ENCODE measurements at places on chromosomes 7 and 10.

DNA sequence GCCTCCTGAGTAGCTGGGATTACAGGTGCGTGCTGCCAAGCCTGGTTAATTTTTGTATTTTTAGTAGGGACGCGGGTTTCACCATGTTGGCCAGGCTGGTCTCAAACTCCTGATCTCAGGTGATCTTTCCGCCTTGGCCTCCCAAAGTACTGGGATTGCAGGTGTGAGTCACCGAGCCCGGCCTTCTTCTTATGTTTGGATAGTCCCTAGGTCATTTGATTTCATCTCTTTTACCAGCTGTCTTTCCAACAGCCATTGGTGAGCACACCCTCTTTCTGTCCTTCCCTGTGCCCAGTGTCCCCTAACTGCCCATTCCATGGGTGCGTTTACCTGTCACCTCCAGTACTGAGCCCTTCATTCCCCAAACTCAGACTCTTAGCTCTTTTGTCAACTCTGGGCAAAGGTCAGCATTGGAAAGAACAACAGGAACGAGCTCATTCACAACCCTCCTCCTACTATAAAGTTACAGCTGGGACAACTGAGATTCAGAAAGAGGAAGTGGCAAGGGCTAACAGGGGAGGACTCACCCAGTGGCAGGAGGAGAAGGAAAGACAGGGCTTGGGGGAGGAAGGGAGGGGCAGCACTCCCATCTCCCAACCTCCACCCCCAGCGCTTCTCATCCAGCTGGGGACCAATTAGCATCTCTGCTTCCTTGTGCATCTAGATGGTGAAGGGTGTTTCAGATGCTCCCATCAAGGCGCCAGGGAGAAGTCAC lies 5.6 kb downstream of the SSC4D start:
- no peak for DNase-seq

GRCh38 chr10:89330537-89331212 lies 2.9 kb downstream of the IFIT3 start:
- no peak for DNase-seq

DNA sequence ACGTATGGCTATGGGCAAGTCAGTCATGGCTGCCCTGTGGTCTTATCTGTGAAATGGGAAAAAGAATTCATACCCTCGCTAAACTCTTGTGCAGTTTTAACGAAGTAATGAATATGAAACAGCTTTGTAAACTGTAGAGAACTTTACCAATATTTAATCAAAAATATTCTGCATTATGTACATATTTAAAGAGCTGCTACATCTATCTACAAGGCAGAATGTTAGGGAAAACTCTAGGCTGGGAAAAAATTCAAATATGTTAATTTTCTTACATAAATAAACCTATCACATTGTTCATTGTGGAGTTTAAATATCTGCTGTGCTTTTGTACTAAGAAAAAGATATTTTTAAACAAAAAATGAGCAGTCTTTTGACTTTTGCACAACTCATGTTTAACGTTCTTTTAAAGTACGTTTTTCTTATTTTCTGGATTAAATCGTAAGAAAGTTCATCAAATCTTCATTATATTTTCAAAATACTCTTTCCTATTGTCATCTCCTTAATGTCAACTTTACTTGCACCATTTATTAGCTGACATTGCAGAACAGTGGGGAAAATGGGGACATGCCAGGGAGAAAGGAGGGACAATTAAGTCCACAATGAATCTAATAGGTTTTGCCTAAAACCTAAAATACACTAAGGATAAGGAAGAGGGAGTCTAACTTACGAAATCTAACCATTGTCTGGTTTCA lies 57.5 kb downstream of the ICA1 start:
- DNase-seq = no peak

- no peak for DNase-seq
Measured at GRCh38 chr10:131078131-131078881, 233.2 kb downstream of the TCERG1L start.

DNA sequence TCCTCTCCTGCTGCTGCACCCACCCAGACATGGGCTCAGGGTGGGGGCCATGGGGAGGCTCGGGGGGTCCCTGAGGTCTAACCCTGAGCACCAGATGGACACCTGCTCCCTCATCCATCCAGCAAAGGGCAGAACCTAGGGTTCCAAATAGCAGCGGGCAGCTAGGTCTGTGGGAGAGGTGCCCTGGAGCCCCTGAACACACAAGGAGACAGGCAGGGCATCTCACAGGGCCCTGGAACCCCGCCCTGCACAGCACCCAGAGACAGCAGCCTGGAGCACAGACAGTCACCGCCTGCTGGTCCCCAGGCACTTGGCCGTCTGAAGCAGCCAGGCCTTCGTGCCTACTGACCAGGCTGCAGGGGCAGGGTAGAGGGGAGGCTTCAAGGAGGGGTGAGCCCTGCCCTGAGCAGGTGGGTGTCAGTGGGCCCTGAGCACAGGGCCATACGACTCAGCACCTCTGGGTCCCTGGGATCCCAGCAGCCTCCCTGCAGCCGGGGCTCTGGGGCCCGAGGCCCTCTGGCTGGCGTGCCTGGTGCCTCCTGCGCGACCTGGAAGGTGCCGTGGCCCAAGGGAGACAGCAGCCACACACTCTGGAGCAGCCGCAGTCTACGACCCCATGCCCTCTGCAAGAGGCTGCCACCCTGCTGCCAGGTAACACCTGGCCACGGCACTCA lies 38.3 kb downstream of the GET4 start:
- no peak for DNase-seq

DNA sequence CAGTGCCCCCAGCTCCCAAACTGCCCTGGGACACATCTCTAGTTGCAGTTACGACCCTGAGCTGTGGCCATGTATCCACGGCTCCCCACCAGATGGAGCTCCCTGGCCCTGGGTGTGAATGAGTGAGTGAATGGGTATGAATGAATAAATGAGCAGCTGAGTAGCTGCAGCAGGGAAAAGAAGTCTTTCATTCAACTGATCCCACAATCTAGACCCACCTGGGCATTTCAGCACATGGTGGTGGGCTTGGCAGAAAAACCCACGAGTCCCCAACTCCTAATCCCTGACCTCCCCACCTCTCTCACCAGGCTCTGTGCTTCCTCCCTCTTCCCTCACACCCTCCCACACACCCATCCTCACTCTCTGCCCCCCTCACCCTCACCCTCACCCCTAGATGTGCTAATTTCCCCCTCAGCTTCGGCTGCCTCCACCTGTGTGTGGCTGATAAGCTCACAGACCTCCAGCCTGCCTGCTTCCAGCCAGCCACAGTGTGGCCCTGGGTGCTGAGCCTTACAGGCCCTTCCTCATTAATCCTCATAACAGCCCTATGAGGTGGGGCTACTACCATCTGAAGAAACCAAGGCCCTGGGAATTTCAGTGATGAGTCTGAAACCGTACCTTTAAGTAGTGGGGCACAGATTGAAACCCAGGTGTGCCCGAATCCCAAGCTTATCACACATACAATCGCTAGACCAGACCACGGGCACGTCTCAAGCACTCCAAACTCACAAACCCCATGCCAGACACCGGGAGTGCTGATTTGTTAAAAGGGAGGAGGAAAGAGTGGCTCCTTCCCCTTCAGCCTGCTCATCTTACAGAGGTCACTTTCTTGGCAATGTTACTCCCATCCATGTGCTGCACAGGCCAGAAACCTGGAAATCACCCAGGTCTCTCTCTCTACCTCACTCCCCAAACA lies 2.2 kb upstream of the ATP6V1F start:
- no peak for DNase-seq

- DNase-seq = no peak
Measured at GRCh38 chr7:5672468-5672867, 109.0 kb downstream of the RNF216 start.

- no peak for DNase-seq
Measured at GRCh38 chr10:129058664-129059155, 408.3 kb upstream of the MGMT start.

GRCh38 chr7:38181111-38181510 lies 3.1 kb downstream of the STARD3NL start:
- no peak for DNase-seq

DNA sequence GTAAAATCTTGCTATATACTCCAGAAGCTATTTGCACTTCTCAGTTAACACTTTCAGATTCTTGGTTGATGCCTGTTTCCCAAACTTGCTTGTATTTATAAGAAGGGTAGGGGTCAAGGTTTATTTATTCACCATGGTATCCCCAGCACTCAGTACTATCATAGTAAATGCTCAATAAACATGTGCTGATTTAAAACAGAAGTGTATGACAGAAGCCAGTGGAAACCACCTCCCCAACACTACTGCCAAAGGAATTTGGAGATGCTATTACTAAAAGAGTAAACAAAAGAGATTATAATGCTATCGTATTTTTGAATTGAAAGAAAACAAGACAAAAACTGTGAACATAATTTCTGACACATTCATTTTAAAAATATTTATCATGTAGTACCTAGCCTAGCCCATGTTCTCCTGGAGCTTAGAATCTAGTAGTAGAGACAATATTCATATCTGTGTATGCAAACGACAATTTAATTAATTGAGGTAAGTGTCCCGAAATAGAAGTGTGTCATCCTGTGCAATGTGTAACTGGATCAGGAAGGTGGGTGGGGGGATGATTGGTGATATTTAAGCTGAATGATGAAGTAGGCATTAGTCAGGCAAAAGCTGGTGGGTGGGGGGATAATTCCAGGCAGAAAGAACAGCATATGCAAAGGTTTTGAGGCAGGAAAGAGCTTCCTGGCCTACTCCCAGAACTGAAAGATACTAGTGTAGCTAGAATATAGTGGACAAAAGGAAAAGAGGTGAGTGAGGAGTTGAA lies 77.5 kb downstream of the HGF start:
- DNase-seq = no peak

GRCh38 chr10:22824984-22825383 lies 102.9 kb upstream of the ARMC3 start:
- DNase-seq = no peak

DNA sequence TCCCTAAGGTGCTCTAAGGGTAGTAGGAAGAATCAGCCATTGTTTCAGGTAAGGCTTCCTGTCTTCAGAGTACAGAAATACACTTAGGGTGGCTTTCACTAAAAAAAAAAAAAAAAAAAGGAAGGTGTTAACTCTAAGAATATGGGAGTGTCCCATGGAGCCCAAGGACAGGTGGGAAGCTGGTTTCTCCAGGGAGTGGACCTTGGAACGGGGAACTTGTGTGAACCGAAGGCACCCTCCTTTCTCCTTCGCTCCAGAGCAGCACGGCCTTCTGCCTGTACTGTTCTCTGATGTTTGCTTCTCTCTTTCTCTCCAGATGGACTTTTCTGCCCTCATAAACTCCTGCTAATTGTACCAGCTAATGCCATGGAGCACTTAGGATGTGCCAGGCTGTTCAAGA lies 6.2 kb downstream of the OPALIN start:
- DNase-seq = no peak

DNA sequence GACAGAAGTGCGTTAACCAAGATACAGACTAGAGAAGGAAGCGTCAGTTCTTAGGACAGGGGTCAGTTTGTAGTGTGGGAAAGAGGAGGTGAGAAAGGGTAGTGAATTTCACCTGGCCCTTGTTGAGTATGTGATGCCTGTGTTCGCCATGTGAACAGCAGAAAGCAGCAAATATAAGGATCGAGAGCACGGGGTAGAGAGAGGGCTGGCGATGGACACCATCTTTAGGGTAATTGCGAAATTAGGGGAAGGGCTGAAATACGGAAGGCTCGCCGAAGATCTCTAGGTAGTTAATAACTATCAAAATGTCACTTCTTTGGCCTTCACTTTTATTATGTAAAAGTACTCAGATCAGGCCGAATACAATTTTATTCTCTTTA lies 6.2 kb upstream of the MEST start:
- no peak for DNase-seq

DNA sequence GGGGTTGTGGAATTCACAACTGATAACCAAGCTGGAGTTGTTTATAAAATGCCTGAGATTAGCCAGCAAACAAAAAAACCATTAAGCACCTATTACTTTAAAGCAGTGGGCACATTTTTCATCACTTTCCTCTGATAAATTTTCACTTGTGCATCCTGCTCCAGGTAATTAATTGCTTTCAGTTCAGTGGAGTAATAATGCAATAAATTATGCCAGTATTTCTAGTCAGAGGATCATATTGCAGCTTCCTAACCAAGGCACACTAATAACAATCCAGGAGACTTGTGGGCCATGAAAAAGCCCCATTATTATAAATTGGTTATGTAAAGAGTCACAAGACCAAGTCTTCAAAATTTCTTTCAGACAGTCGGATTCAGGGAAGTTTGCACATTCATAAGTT lies 193.2 kb downstream of the LRMDA start:
- DNase-seq = no peak

- DNase-seq = no peak
Measured at GRCh38 chr10:25831080-25831479, 102.9 kb upstream of the MYO3A start.

DNA sequence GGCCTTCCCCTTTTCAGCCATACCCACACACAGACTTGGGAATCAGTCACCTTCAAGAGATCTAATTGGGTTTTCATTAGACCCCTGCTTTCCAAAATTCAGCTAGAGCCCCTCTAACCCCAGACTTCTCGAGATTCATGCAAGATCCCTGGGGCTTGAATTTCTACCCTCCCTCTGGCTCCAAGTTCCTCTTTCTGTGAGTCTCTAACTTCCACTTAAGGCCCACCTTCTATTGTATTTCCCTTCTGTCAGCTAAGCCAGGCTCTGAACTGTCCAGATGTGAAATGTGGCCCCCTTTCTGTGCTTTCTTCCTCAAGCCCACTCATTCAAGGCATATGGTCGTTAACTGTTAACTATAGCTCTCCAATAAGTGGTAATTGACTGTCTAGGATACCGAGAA lies 132.2 kb downstream of the ZNF365 start:
- no peak for DNase-seq

- DNase-seq = no peak
Measured at GRCh38 chr10:133143200-133143533, 16.9 kb upstream of the KNDC1 start.

GRCh38 chr10:95395947-95396449 lies 105.2 kb upstream of the PDLIM1 start:
- no peak for DNase-seq

GRCh38 chr7:100158229-100159098 lies at the start of gene TRAPPC14:
Gene TRAPPC14, minus strand, starts transcription at chr7:100158723. Its CDS starts 224 bp downstream, at chr7:100158499.
- DNase-seq = peak; percentile 73

GRCh38 chr10:3397231-3397630 lies 224.6 kb upstream of the PITRM1 start:
- no peak for DNase-seq

DNA sequence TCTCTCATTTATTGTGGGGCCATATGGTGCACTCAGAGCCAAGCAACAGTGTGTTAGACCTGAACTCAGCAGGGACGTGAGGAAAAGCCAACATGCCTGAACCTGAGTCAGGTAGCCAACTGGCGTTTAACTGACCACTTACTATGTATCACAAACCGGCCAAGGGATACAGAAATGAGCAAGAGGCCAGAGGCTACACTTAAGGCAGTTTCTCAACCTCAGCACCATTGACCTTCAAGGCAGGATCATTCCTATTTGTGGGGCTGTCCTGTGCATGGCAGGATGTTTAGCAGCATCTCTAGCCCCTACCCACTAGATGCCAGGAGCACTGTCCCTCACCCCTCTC lies 103.5 kb upstream of the NANOS1 start:
- DNase-seq = no peak

- DNase-seq = no peak
Measured at GRCh38 chr7:24721481-24722001, 35.7 kb downstream of the GSDME start.

- no peak for DNase-seq
Measured at GRCh38 chr7:17989546-17989945, 38.1 kb downstream of the PRPS1L1 start.

All from activated CD8-positive, alpha-beta memory T cell treated with anti-CD3 and anti-CD28 coated beads for 1 hour (primary cell).